ENCODE measurements at places on chromosomes 16 and 17. TPM values are rescaled to one million over a fixed set of nuclear protein-coding genes. Genes with fewer than 3 reads are reported as not detected.

DNA sequence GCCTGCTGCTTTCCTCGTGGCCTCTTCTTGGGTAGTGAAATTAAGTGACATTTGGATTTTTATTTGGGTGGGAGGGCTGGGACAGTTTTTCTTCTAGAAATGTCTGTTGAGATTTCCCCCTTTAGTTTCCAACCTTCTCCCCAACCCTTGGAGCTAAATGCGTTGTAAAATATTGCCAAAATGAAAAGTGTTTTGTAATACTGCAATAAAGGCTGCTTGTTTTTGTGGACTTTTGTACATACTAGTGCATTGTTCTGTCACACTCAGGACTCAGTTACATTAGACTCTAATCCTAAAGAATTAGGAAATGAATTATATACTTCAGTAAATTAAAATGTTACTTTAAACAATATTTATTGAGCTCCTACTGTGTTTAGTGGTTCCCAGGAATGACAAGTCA, 21.7 kb downstream of the HEATR9 start:
- DNase-seq: no peak

- no peak for DNase-seq
Observed at GRCh38 chr16:51017969-51018368, 133.1 kb downstream of the SALL1 start.

RCVRN gene
- not detected for total RNA-seq

- DNase-seq: no peak
Observed at GRCh38 chr16:87966064-87966645, 14.9 kb downstream of the BANP start.
